ENCODE measurements at places on chromosomes 7 and 10.

DNA sequence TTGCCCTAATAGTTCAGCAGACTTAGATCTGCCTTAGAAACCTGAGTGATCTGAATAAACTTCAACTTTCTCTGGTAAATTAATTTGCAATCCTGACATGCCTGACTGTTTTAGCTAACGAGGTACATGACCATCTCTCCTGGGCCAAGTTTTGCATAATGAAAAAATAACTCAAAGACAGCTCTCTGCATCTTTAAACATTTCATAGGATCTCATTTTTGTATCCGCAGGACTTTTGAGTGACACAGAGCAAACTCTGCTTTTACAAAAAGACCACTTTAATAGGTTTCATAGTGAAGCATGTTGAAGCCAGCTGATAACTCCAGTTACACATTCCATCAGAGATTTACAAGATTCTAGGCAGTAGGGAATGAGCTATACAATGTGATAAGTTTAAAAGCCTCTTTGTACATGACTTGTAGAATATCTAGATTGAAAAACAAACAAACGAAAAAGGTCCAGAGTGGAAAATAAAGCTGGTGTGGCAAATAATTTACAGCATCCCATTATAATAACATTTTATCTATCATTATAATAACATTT is 2.1 kb downstream of the PRKG1 start:
- DNase-seq = no peak

- no peak for DNase-seq
These were observed 926 bp upstream of the C7orf33 start for GRCh38 chr7:148589640-148590039.

DNA sequence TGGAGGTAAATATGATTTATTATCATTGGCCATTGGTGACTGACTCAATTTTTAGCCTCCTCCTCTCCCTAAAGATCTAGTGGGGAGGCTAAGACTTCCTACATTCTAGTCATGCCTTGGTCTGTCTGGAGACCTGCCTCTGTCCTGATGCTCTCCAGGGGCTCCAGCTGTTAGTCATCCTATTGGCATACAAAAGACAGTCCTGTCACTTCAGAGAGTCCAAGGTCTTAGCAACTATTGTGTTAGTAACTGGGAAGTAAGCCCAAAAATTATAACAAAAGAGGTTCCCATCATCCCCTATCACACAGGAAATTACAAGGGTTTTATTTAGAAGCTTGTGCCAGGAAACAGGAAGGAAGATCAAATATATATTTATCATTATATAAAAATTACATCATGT is 400.6 kb upstream of the VSTM2A start:
- no peak for DNase-seq

DNA sequence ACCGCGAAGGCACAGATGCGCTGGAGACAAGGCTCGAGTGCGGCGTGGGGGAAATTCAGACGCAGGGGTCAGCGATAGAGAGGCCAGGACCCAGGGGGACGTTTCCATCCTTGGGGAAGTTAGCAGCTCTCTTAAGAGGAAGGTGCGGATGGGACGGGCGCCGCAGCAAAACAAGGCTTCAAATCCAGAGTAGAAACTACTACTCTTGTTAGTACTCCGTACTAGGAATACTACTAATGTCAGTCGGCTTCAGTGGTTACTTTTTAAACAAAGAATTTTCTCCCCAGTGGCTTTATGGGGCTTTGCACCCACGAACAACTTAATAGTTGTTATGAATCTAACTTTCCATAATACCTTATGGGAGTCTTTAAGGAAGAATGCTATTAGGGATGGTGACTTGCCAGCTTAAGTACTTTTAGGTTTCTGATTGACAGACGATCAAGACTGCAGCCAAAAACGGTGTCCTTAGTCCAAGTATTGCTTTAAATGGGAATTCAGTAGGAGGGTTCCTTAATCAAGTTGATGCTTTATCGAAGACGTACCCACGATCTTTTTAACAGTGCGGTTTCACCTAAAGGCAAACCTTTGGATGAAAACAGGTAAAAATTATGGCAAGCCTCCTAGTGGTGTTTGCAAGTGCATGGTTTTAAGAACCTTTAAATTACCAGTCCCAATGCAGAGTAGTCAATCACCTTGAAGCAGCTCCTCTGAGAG is 812 bp upstream of the IDE start:
- DNase-seq = no peak

DNA sequence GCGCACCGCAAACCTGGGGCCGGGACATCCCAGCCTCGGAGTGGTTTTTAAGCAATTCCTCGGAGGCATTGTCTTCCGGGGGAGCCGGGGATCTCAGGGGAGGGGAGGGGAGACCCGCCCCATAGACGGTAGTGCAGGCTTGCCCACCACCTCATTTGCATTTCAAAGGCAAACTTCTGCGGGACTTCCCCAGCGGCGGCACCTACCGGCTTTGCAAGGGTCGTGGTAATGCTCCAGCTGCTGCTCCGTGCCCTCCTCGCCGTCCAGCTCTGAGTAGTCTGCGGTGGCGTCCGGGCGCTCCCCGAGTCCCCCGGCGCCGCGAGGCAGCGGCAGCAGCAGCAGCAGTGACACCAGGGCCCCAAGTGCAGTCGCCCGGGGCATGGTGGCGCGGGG is 425 bp downstream of the TLL2 start:
- no peak for DNase-seq

DNA sequence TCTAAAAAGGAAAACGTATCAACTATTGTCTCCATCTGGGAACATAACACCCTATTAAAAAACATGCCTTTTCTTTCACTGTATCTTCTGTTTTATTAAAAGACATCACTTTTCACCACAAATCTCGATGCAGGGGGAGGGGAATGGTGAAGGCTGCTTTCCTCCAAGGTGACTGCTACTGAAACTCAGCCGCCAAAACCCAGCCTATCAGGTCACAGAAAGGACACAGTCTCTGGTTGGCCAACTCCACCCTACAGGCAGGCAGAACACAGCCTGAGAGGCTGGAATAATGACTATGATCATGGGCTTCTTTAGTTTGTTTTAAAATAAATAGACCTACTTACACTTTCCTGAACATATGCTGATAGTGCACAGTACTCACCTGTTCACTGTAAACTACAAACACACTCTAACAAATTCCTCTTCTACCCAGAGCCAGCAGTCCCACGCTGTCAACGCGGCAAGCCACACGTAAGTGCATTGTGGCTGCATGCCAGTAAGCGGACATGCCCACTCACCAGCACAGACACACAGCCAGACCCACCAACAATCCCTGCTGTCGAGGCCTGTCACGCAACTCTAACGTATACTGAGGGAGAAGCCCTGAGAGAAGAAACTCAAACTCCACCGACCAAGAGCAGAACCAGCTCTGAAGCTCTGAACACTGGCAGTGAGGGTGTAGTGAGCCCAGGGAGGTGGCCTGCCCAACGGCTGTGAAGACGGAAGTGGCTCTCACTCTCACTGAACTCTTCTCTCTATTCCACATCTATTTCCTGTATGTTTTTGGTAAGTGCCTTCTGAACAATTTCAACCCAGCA is 41.8 kb downstream of the NCAPG2 start:
- no peak for DNase-seq

- no peak for DNase-seq
These were observed 28.9 kb downstream of the ZNF25 start for GRCh38 chr10:37947526-37947925.

- DNase-seq = no peak
These were observed 132.3 kb downstream of the PLXNA4 start for GRCh38 chr7:132443761-132444520.

- no peak for DNase-seq
These were observed 94.5 kb downstream of the PPP1R3A start for GRCh38 chr7:113824117-113824823.

DNA sequence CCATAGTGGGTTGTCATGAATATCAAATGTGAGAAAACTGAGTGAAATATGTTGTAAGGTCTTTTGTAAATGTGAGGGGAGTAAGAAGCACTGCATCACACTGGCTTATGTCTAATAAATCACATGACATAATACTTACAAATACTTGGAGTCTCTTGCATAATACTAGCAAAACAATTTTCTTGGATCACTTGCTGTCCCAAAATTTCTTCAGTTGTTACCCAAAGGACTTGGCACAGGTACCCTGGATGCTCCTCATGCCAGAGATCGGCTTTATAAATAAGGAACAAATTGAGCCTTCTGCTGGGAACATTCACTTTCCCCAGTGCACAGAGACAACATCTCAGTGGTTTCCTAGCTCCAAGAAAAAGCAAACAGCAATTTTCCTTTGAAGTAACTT is 5.0 kb upstream of the LRIT2 start:
- no peak for DNase-seq

DNA sequence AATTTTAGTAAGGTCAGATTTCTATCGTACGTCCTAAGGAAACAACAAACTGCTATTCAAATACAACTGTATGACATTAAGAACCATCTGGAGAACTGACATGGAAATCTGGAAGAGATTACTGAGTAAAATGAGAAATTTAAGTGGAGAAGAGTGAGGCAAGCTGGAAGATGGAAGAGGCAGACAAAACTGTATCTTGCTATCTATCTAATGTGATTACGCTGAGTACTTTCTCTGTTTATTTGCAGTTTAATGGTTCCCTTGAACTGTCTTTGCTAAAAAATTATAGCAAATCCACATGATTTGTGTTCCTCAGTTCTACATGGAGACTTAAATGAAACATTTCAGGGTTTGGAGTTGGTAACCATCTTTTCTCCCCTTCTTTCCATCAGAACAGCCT is 927.1 kb upstream of the MBL2 start:
- DNase-seq = no peak

- no peak for DNase-seq
These were observed 954.7 kb upstream of the ZNF722 start for GRCh38 chr7:63043657-63044543.

DNA sequence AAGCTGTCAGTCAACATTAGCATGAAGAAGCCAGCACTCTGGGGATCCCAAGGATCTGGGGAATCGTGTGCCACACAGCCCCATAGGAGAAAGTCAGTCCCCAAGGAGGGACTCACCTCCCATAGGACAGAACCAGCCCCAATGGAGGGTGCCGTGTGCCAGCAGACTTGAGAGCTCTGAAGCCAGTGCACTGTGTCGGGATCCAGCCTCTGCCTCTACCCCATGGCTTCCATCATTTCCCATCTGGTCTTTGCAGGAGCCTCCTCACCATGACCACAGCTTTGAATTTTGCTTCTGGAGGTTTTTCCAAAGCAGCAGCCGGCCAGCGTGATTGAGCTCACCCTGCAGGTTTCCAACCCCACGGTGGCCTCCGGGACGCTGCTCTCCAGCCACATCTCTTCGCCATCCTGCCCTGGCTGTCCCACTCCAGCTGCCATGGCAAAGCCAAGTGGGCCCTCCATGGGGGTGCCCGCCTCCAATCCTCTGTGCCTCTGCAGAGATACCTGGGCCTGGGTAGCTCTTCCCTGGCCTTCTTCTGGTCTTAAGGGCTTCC is 171.8 kb upstream of the SHH start:
- no peak for DNase-seq

GRCh38 chr7:132065193-132065988 is 509.0 kb upstream of the PODXL start:
- no peak for DNase-seq

DNA sequence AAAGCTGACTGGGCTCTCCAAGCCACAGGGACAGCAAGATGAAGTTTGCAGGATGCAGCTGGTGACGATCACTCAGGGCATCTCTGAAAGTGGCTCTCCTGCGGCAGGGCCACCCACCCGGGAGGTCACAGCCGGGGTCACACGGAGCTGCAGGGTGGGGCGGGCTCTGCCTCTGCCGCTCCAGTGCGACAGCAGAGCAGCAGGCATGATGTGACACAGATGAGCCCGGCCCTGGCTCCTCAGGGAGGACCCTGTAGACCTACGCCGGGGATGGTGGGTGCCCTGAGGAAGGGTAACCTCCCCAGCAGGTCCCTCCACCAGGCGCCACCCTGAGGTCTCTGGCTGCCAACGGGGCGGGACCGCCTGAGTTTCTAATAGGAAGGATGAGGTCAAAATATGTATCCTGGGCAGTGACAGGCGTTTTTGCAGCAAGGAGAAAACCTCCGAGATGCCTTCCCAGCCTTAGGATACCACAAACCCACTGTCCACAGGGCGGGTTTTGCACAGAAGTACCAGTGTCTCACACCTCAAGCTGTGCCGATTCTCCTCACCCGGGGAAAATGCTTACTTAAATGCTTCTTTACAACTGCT is 114.8 kb upstream of the DIP2C start:
- DNase-seq = no peak

- DNase-seq = no peak
These were observed 64.9 kb downstream of the DNMBP start for GRCh38 chr10:99944860-99945259.

DNA sequence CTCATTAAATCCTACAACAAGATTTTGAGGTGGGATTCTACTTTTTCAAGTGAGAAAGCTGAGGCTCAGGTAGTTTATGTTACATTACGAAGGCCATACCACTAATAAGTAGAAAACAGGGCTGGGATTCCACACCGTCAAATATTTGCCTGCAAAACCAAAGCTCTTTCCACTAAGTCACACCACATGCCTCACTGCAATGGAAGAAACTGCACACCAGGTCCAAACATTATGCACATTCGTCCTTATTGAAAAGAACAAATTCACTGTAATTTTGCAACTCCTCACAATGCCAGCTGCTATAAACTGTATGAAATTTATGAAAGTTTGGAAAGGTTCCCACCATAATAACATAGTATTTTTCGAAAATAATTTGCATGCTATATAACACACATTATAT is 66.5 kb downstream of the DGKB start:
- DNase-seq = no peak

DNA sequence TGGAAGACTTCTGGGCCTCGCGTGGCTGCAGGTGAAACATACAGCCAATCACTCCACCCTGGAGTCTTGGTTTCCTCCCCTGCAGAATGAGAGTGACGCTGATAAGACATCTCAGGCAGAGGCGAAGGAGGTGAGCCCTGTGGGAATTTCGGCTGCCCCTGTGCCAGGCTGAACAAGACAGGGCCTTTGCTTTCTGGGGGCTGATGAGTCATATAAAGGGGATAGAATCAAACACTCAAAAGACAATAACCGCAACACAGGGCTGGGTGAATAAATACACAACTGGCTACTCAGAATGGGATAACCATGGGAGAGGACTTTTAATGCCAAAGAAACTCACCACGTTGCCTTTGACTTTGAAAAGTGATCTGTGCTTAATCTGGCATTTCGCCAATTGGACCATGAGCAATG is 143.8 kb downstream of the KCNMA1 start:
- DNase-seq = no peak
